ENCODE measurements at places on chromosomes 4 and X.
A peak's percentile ranks its signal among the peaks of the same experiment; 100 is the strongest.

DNA sequence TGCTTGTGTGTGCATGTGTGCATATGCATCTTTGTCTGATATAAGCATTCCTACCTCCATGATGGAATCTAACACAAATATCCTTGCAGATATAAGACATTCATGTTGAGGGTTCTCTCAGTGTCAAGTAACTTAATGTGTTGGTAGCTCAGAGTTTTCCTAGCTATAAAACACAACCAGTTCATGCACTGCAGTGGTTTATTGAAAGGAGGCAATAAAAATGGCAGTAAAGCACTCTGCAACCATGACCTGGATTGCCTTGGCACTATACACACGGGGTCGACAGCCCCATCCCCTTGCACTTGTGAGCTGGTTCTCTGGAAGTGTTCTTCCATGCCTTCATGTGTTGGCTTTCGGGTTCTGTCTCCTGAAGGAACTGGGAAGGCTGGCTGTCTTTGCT lies 38.9 kb downstream of the GPC4 start:
- no peak for DNase-seq

DNA sequence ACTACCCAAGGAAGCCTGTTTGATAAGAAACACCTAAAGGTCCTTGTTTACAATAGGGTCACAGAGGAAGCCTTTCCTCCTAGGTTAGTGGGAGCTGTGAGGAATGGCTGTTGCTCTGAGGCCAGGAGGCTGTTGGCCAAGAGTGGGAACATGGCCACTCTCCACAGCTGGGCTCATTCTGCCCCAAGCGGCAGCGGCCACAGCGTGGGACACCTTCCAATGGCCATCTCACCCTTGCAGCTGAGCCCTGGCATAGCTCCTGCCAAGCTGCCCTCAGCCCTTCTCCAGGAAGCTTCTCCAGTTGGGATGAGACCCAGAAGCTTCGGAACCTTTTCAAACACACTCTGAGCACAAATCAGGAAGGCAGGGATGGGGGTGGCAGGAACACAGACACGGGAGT lies 111.8 kb upstream of the MAP3K15 start:
- DNase-seq, result no peak

- peak; percentile 94 for DNase-seq
These were observed 246.2 kb downstream of the SCFD2 start for GRCh38 chr4:53119680-53120079.

- no peak for DNase-seq
These were observed 38.4 kb downstream of the NOP14 start for GRCh38 chr4:2924765-2925301.

- DNase-seq, result no peak
These were observed 41.3 kb downstream of the CC2D2A start for GRCh38 chr4:15510961-15511360.

DNA sequence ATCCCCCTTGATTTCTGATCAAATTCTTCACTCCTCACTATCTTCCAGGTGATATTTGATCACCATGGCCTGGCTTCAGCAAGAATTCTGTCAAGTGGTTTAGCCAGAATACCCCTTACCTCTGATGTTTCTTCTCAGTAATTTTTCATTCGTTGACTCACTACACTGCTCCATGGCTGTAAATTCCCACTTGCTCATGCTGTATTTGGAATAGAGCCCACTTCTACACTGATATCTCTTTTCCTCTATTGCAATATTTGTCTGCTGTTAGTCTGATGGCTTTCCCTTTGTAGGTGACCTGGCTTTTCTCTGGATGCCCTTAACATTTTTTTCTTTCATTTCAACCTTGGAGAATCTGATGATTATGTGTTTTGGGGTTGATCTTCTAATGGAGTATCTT lies 73.9 kb upstream of the DIPK2B start:
- DNase-seq, result peak; percentile 36

- DNase-seq, result no peak
These were observed 21.3 kb downstream of the ALPK1 start for GRCh38 chr4:112318239-112319142.

GRCh38 chr4:145930592-145930991 lies 8.0 kb downstream of the ZNF827 start:
- DNase-seq, result no peak

DNA sequence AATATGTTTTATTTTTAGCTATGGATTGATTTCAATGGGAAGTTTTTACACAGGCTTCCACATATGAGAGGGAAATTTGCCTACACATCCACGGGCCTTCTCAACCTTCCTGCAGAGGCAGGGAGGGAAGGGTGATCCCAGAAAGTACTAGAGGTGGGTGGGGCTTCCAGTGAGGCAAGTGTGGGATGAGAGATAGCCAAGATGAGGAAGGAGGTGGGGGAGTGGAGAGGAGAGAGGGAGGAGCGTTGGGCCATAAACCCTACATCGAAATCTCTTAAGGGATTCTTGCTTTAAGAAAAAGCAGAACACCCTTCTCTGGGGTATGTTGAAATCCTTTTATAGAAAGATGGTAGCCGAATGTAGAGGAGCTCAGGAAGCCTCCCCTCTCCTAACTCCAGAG lies 19.0 kb downstream of the NKX6-1 start:
- DNase-seq, result no peak

- DNase-seq, result no peak
These were observed 617.4 kb downstream of the CENPC start for GRCh38 chr4:66927937-66928336.

DNA sequence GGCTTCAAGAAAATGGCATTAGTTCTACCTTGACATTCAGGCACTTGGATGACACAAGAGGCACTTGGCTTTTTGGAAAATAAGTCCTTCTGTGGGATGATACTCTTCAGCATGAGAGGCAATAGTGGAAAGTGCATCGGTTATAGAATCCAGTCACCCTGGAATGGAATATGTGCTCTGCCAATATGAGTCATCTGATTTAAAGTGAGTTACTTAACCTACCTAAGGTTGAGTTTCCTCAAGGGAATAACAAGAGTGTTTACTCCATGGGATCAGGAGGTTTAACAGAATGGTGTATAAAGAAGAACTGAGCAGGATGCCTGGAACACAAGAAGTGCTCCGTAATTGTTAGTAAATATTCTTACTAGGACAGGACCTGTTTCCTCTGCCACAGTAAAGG lies 10.7 kb downstream of the SLC39A8 start:
- DNase-seq, result no peak

GRCh38 chr4:5747738-5748375 lies 36.9 kb downstream of the EVC start:
- DNase-seq, result peak; percentile 97

All from amniotic epithelial cell (primary cell).